ENCODE measurements at places on chromosomes 7 and 10.
A peak's percentile ranks its signal among the peaks of the same experiment; 100 is the strongest.

GRCh38 chr7:36390199-36391090, 783 bp downstream of the ANLN start:
- DNase-seq: peak; percentile 88

- no peak for DNase-seq
Measured at GRCh38 chr10:44465401-44466115, 80.7 kb upstream of the CXCL12 start.

- DNase-seq: no peak
Measured at GRCh38 chr7:118217210-118217619, 7.3 kb upstream of the ANKRD7 start.

GRCh38 chr10:10642189-10642588, 375.5 kb upstream of the CELF2 start:
- no peak for DNase-seq

DNA sequence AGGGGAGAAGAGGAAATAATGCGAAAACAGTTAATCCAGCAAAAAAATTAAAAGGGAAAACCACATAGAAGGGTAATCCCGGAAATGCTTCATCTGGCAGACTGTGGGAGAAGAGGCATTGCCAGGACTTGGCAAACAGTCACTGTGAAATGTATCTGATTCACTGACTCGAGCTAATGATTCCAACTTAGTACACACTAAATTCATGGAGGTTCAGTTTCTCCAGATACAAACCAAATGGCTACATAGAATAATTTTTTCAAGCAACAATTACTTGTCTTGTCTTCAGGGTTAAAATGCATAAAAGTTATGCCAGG, 36.4 kb downstream of the GDI2 start:
- DNase-seq: peak; percentile 42

DNA sequence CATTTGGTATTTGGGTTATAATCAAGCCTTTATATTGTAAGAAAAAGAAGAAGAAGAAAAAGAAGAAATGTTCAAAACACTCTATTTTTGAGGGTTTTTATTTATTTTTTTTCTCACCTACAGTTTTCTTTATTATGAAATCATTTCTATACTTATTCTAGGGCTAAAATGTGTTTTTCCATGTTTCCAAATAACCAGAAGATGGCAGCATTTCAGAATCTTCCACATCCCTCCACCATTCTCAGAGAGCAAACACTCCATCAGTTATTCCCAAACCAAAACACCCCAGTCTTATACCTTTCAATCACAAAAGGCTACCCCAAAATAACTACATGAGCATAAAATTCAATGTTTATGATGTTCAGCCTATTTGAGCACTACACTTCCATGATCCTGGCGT, 38.7 kb upstream of the PPP1R17 start:
- DNase-seq: no peak

DNA sequence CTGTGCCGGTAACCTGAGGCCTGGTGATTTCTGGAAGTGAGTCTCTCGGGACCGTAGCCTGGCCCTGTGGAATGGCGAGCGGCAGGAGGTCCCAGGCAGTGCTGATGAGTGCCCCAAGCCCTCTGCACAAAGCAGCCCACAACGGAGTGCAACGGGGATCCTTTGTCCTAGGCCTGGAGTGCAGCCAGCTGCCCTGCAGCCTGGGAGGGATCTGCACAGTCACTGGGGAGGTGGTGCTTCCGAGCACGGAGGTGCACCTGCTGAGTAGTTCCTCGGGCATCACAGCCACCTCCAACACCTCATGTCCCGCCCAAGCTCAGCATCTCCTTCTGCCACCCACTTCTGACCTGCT, 162.8 kb upstream of the ZMIZ1 start:
- DNase-seq: no peak

DNA sequence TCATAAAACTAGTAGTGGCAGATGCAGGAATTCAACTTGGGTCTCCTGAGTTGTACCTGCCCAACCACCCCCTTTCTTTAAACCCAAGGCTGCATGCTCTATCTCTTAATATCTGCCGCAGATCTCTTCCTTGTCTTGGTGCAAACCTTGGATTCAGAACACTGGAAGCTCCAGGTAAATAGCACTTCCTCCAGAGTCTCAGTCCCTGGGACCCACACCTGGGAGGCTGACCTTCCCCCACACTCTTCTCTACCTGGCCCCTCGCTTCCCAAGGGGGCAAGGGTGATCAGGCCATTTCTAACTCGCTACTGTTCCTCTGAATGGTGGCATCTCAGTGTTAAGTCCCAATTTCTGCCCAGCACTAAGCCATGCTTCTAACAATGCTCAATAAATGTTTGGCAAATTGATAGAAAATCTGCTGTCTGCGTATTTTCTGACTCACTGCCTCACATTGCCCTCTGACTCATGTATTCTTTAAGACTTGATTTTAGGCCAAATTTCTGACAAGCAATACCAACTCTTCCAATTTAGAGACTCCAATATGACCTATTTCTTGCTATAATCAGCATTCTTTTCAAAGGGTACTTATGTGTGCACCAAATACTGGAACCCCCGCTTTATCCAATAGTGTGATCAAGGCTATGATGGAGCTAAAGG, 68.0 kb upstream of the PPP1R3C start:
- no peak for DNase-seq

GRCh38 chr7:1024331-1024841, 20.0 kb upstream of the GPR146 start:
- DNase-seq: no peak

DNA sequence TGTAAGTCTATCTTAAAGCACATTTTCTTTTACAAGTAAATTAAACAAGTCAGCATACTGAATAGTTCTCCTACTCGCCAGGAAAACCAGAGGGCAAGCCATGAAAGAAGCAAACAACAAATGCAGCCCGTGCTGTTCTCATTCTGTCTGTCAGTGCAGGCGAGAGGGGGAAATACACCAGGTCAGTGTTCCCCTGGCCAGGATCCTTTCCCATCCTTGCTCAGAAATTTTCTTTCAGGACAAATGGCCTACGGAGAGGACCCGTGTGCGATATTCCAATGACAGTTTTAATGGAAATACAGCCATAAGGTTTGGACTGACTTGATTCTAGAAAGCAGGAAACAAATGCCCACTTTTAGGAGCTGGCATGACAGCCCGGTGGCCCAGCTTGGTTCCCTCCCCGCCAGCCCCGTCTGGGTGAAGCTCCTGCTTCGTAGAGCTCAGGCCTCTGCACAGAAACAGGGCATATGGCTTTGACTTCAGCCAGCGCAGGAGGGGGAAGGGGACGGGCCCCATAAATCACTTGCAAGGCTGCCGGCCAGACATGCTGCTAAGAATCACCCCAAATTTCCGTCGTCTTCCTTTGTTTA, 67.8 kb downstream of the FRMD4A start:
- no peak for DNase-seq

DNA sequence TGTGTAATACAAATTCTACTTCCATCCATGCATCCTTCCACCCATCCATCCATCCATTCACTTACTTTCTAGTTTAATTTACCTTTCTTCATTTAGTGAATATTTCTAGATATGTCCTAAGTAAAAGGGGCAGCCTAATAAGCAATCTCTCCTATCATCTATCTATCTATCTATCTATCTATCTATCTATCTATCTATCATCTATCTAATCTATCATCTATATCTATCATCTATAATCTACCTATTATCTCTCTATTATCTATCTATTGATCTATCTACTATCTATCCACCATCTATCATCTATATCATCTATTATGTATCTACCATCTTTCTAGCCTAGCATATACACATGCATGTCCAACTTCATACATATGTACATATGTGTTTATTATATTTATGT, 104.2 kb downstream of the PTPN20 start:
- no peak for DNase-seq
